ENCODE measurements at places on chromosomes 3 and 15.

- DNase-seq: no peak
Observed at GRCh38 chr3:16456784-16457415, 56.6 kb downstream of the RFTN1 start.

DNA sequence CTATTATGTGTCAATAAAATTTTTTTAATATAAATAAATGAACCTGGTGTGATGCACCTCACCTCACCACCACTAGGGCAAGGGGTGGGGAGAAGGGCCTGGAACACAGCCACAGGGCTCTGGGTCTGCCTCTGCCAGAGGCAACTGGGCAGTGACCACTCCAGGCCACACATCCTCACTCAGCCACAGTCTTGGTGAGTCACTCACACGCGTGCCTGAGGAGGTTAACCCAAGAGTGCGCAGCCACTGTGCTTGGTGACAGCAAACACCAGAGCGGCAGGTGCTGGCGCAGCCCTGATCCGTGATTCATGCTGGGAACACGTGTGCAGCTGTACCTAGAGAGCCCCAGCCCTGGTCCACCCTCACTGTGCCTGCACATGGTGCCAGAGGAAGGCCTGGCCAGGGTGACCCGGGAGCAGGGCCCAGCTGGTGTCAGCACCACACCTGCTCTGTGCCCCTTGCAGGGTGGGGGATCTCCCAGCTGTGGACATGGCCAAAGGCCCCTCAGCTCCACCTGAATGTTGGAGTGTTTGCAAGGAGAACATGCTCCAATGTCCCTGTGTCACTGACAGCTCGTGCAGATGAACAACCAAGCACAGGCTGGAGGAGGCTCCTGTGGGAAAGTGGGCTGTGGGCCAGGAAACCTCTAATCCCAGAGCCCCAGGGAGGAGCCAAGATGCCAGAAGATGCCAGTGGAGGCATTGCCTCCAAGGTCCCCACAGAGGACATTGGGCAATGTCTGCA is 2.1 kb downstream of the SLC41A3 start:
- no peak for DNase-seq

DNA sequence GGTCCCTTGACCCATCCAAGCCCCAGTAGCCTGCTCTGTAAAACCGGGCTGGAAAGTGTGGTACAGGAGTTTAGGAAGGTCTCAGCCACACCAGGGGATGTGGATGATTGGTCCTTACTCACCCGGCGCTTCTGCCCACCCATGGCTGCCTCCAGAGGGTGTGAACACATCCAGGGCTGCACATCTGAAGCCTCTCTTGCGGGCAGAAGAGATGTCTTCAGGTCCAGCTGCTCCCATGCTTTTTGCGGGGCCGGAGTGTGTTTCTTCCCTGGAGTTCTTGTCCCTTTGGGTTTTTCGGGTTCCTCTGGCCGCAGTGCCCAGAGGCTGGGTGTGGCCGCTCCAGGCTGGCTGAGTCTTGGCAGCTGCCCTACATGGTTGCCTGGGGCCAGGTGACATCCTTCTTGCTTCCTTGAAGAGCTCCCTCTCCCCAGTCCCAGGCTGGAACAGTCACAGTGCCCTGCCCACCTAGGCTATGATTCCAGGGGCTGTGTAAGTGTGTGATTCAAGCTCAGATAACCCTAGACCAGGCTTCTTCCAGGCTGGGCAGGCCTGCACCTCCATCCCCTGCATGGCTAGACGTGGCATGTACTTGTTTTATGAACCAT is 33.9 kb downstream of the HDAC11 start:
- no peak for DNase-seq

DNA sequence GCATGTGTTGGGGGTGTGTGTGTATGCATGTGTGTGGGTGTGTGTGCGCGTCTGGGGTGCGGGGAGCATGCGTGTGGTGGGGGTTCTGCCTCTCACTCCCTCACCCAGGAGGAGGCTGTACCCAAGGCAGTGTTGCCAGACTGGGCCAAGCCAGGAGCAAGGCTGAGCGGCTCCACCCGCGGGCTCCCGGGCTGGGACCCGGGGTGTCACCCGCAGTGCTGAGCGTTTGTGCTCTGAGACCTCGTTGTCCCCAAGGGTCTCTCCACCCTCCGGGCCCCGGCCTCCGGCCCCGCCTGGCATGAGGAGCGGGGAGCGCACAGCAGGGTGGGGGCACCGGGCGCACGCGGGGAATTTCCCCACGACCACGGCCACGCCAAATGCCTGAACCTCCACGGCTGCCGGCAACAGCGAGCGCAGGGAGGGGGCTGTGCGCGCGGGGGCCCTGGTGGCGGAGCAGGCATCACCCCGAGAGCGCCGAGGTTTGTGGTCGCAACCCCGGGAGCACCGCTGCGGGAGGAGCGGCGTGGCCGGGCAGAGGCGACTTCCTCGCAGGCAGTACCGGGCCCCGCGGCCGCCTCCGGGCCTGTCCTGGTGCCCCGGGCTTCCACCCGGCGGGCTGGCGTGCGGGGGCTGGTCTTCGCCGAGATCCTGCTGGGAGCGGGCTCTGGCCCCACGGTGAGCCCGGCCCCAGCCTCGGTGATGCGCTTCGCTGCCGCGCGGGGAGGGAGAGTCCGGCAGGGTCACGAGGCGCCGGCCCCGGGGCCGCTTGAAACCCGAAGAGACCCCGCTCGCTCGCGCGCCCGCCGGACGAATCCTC is 7.4 kb upstream of the OCA2 start:
- no peak for DNase-seq

GRCh38 chr15:48085591-48085930 is 35.2 kb upstream of the SLC24A5 start:
- DNase-seq: no peak

DNA sequence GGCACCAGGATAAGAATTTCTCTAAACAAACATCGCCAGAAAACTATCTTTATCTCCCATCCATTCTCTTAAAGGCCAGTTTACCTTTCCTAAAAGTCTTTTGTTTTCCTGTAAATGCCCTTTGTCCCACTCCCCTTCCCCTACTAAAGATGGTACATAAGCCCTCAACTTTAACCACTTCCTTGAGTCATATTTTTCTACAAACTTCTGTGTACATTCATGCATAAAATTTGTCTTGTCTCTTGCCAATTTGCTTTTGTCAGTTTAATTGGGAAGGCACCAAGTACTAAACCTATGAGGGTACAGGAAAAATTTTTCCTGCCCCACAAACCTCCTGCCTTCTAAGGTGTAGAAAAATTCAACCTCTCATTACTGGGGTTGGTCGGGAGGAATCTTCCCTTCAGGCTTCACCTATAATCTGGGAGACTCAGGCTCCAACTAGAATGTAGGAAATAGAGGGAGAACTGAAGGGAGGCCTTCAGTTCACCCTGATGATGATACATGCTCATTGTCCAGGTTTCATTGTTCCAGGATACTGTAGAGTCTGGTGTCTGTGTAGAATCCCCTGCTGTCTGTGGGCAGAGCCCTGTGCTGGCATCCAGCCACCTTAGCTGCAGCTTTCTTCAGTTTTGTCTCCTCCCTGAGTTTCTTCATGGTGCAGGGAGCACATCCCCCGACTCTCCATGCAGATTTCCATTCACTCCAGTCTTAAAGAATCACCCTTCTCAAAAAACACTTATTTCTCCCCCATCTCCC is 53.2 kb downstream of the CD200R1L start:
- DNase-seq: no peak

DNA sequence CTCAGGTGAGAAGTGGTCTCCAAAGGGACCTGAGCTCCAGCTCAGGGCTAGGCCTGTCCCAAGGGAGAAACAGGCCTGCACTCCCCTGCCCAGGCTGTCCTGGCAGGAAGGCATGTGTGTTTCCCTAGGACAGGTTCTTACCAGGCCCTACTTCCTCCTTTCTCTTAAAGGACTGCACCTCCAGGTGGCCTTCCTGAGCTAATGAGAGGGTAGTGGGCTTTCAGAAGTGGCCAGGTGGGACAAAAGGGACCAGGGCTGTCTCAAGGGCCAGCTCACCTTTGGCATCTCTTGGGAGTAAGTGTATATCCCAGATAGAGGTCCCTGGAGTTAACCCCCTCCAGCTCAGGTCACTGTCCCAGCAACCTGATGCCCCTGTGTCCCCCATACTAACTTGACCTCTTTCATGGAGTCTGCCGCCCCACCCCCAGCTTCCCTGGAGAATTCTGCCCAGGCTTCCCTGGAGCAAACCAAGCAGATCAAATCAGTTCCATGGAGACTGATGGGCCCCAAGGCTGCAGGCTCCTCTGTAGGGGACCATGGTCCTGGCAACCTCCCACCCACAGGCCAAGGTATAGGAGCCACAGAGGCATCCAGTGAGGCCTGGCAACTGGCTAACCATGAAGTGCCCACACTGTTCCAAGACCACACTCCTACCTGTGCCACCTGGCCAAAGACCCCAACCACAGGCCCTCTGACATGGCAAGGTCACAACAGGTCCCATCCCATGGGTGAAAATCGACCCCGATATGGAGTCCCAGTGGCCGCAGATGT is 67.6 kb downstream of the ZNF445 start:
- DNase-seq: no peak

GRCh38 chr3:120299403-120299802 is 14.4 kb upstream of the GPR156 start:
- no peak for DNase-seq

DNA sequence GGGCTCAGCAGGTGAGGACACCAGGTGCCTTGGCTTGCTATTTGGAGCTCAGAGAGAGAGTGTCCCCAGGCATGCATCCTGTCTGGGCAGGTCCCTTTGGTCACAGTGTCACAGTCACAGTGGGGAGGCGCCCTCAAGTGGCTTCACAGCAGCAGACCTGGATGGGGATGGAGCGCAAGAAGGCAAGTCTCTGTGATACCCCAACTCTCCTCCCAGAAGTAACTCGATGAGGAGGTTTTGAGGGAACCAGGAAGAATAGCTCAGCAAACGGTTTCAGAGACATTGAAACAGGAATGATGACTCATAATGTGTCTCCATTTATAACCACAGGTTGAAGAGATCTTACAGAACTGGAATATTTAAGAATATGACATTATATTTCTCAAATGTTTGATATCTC is 66.5 kb upstream of the SH3GL3 start:
- DNase-seq: no peak

GRCh38 chr3:36580716-36581115 is 183.6 kb downstream of the DCLK3 start:
- DNase-seq: no peak
